Breast epithelium (tissue), 4 donors: ENCODE measurements at places on chromosomes 16 and 17. TPM values are rescaled to one million over a fixed set of nuclear protein-coding genes. Genes with fewer than 3 reads are reported as not detected.

DNA sequence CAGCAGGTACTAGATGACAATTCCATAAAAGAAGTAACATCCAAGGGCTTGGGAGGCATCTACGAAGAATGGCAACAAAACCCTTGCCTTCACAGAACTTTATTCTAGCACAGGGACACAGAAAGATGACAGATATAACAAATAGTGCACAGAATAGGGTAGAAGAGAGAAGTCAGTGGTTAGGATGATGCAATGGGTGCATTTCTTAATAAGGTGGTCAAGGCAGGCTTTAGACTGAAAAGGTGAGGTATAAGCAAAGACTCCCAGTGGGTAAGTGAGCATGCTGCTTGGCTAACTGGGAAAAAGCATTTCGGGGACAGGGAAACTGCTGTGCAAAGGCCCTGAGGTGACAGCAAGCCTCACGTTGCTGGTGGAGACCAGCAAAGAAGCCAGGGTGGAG is 175.9 kb downstream of the XYLT1 start:
- DNase-seq, result no peak

GRCh38 chr16:7716660-7717550 is 384.3 kb downstream of the RBFOX1 start:
- DNase-seq, result no peak

GRCh38 chr16:83269048-83269447 is 538.7 kb upstream of the HSBP1 start:
- DNase-seq, result no peak

DNA sequence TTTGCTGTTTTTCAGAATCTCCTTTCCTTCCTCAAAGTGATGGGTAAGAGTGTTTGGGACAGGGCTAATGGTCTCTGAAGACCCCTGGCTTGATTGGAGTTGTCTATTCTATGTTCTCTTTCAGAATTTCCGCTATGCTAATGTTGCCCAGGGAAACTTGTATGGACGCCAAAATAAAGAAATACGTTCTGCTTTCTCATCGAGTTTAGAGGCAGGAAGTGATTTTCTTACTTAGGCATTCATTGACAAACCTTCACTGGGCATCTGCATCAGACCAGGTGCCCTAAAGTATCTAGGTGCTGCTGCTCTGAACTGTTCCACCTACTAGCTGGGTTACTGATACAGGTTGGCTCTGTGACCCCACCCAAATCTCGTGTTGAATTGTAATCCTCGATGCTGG is 787.9 kb upstream of the EEF2KMT start:
- no peak for DNase-seq

GRCh38 chr16:87094556-87094865 is 222.7 kb downstream of the C16orf95 start:
- no peak for DNase-seq

- no peak for DNase-seq
Observed at GRCh38 chr17:69802045-69802740, 272.8 kb upstream of the KCNJ16 start.

DNA sequence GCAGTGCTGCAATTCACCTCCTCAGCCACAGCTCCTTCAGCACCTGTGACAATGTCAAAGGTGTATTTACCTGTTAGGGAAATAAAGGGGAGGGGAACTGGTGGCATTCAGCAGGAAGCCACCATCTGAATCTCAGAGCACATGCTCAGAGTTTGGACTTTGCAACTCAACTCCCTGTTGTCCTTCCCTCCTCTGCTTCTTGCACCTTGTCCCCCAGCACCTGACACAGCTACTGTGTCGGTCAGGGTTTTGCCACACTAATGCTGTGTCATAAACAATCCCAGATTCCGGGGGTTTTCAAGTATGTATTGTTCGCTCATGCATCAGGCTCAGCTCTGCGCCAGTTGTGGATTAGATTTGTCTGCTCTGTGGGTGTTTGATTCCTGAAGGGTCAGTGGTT is 43.7 kb downstream of the HSBP1 start:
- DNase-seq, result no peak

DNA sequence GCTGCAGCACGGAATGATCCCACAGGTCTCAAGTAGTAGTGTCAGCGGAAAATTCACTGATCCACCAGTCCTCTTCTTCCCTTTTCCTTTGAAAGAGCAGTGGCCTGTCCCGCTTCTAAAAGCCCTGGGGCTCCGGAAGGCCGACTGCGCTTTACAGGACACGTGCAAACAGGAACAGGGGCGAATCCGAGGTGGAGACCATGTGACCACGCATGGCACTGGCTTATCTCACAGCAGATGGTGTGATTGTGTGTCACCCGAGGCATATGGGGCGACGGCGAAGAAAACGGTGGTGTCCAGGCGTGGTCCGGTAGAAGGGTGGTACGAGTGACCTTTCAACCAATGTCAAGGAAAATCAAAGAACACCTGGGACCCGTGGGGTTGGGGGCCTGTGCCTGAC is 12.0 kb upstream of the KCNJ18 start:
- DNase-seq, result peak; percentile 51

- no peak for DNase-seq
Observed at GRCh38 chr17:28612936-28613872, 781 bp downstream of the RSKR start.

DNA sequence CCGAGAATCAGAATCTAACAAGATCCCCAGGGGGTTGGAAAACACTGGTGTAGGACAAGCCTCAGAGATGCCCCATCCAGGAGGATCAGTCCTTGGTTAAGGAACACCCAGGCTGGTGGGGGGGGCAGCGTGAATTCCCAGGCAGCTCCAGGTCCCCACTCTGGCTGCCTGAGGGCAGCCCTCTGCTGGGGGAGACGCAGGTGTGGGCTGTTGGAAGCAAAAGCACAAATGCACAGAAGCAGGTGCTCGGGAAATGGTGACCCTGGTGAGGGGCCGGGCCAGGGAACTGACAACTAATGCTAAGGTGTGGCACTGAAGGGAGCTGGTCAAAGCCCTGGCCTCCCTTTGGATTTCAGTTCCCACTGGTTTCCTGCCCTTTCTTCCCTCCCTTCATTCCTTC is 140.8 kb upstream of the CDH5 start:
- DNase-seq, result no peak

- DNase-seq, result no peak
Observed at GRCh38 chr17:511001-511698, 158.5 kb upstream of the RPH3AL start.

DNA sequence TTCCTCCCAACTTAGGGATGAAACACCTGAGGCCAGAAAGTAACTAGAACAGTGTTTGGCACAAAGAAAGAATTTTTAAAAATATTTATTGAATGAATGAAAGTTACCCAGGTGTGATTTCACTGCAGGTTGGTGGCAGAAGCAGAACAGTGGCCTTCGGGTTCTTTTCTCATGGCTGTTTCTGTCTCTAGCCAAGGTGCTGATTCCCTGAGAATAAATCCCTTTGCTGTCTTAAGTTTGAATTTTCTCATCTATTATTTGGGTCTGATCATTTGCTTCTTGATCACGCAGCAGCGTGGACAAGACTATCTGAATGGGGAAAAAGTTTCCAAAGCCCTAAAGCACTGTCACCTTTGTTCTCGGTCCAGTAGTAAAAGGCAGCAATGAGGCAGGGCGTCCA is 73.1 kb upstream of the KIFC3 start:
- DNase-seq, result no peak

DNA sequence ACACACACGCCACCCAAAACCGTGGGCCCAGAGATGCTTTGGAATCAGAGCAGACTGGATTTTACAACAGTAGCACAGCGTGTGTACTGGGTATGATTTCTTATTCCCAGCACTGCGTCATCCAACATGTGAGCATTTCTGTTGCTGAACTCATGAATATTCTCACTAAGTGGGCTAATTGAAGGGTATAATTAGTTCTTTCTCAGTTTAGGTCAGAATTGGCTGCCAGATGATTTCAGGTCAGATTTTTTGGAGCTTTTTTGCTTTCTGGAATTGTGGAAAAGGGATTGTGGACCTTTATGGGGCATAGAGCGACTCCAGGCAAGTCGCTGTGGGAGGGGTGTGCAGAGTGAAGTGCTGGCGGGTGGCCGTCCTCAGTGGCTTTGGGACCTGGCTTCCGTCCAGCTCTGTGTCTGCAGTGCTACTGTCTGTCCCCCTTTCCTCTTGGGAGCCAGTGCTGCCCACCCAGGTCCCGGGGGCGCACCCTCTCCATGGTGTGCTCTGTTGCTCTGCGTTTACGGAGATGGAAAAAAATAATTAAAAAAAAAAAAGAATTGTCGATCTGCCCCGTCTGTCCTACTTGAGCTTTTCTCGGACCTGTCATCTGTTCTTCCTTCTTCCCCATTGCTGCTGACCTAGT is 25.0 kb downstream of the FOXK2 start:
- no peak for DNase-seq

DNA sequence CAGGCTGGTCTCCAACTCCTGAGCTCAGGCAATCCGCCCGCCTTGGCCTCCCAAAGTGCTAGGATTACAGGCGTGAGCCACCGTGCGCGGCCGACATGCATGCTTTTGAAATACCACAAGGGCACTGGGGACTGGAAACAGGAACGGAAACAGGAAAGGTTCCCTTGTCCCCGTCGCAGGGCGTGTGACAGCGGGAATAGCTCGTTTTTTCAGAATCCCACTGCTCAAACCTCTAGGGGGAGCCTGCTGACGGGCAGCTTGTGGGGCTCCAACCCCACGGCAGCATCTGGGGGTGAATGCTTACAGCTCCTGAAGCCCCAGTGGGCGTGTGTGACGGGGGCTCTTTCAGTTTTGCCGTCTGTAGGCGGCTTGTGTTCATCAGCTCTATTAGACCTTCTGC is 18.8 kb upstream of the ASGR2 start:
- DNase-seq, result no peak

GRCh38 chr17:63066158-63066813 is 100.3 kb downstream of the TANC2 start:
- DNase-seq, result no peak

- no peak for DNase-seq
Observed at GRCh38 chr17:44045486-44045885, 21.0 kb downstream of the LSM12 start.

DNA sequence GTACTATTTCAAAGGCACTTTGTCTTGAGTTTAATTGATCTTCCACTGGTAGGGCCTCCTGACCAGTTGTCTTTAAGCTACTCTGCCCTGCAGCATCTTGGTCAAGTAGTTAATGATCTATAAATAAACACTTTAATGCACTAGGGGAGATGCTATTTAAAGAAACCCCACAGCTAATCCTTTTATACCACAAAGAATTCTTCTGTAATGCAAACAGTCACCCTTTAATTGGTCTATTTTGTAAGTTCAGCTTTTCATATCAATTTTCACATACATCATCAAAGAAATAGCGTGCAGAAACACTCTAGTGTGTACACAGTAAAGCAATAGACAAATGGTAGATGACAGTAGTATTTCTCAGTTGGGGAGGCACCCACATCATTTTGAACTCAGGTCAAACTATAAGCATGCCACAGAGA is 70.3 kb downstream of the PMP22 start:
- DNase-seq, result no peak

DNA sequence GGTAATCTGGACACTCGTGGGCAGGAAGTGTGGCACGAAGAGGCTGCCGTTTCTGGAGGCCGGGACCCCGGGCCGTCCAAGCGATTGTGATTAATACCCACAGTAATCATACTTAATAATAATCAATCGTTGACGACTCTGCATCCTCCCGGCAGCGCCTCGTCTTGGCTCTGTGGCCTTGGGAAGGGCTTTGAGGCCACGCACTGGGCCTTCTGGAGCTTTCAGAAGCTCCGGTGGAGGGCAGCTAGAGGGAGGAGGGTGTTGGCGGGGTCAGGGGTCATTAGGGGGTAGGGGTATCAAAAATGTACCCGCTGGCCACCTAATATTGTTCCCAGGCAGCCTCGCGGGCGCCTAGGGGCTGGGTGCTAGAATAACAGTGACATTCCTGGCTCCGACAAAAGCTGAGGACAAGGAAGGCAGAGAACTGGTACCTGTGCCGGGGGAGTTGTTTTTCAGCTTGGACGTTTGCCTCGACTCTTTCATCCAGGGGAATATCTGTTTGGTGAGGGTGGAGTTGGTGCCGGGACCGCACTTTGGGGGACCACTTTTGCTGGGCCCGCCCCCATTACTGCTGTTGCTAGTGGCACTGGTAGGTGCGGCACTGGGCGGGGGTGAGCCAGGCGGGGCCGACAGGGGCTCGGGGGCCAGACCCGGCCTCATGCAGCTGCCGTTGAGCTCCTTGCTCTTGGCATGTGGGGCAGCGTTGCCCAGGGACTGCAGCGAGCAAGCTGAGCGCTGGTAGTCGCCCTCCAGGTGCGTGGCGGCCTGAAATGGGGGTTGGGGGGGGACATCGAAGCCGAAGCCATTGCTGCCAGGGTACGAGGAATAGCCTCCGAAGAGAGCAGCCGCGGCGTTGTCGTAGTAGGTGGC is 6.9 kb upstream of the HOXB2 start:
- DNase-seq, result no peak

GRCh38 chr17:43020030-43020621 is 2.1 kb downstream of the VAT1 start:
- DNase-seq, result no peak

DNA sequence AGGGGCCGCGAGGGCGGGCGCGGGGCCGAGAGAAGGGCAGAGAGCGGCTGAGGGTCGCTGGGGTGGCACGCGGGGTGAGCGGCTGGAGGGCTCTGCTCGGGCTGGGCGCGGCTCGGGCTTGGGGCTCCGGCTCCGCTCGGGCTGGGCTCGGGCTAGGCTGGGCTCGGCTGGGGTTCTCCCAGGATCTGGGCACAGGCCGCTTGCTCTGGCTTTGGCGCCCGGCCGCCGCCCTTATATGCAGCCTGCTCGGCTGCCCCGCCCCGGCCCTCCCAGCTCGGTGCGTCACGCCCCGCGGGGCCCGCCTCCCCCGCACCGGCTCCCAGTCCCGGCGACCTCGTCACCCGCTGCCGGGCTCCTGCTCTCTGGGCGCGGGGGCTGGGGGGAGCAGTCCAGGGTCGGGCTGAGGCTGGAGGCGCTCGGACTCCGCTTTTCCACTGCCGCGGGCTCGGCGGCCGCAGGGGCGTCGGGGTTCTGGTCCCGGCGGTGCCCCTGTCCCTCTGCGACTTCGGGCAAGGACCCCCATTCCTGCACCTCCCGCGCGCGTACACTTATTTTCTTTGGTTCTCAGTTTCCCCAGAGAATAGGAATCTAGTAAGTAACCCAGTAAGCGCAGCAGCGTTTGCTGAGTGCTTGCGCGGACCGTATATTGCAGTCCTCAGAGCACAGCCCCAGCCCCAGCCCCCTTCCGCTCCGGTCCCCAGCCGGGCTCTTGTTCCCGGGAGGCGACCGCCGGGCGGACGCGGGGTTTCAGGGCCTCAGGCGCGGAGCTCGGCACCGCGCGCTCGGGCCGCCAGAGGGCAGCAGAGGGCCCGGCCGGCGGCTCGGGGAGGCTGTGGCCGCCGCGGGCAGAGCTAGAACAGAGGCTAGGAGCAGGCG is at the start of gene RASD1:
RASD1 (minus strand) TSS at position 207 of the 876 bp plus-strand sequence. CDS start 214 bp downstream, outside the sequence.
- peak; percentile 96 for DNase-seq

The TBC1D28 gene
- total RNA-seq, result not detected

The HBQ1 gene
- total RNA-seq, result not detected

The TEKT1 gene
- not detected for total RNA-seq

The CTF1 gene
- 2.6 TPM for total RNA-seq

The ZFP1 gene
- total RNA-seq, result 12.5 TPM

The FBXL19 gene
- total RNA-seq, result 4.5 TPM

The MYH10 gene
- total RNA-seq, result 46.2 TPM

The CDK5R1 gene
- total RNA-seq, result 0.88 TPM

The C16orf54 gene
- total RNA-seq, result 1.8 TPM
